ENCODE measurements at places on chromosomes 12 and 14. TPM values are rescaled to one million over a fixed set of nuclear protein-coding genes. Genes with fewer than 3 reads are reported as not detected.

DNA sequence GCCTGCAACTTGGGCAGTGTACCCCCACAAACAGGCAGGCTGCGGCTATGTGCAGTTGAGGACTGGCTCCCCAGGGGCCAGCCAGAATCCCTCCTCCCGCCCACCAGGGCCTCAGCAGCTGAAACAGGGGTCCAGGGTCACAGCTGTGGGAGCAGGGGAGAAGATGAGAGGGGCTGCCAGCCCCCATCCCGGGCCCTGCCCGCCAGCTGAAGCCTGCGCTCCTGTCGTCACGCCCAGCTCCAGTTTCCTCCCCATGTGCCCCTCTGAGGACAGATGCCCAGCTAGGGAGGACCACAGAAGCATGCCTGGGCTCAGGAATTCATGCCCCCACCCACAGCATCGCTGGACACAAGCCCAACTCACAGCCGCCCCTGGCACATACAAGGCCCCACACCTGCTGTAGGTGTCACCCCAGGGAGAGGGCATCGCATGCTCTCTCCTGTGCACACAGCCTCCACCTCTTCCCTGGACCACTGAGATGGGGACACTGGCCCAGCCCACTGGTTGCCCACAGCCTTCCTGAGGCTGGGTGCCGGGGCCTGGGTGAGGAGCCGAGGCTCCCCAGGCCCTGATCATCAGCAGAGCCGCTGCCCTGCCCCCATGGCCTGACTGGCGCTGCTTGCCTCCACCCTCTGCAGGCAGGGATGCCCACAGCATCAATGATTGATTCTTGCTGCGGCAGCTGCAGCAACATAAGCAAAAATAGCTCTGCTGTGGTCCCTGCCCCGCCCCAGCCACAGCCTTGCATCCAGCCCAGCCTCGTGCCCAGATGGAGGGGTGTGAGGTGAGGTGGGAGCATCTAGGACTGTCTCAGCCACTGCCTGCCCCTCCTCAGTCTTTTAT, 3.7 kb upstream of the CLBA1 start:
- DNase-seq = no peak

DNA sequence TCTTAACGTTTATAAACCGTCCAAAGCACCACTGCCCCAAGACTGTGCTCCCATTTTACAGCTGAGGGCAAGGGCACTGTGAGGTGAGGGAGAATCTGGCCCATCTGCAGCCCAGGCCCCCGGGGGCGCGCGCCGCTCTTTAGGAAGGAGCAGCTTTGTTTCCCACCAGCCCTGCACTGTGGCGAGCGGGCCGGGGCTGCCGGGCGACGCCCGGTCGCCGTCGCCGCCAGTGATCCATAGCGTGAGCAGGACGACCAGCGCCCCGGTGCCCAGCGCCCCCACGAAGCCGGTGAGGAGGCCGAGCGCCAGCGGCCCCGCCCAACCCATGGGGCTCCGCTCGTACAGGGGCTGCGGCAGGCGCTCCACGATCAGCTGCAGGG, 34.6 kb downstream of the FIGNL2 start:
- DNase-seq = no peak

GRCh38 chr12:116538076-116538591, 21.0 kb upstream of the MAP1LC3B2 start:
- no peak for DNase-seq

- no peak for DNase-seq
These were observed 2.8 kb downstream of the PCBP2 start for GRCh38 chr12:53454707-53455106.

GRCh38 chr14:27320261-27320660, 722.4 kb upstream of the NOVA1 start:
- no peak for DNase-seq

CLEC4D gene
- 15.6 TPM for polyA plus RNA-seq

Measured in CD14-positive monocyte (primary cell).